CD4-positive, CD25-positive, alpha-beta regulatory T cell (primary cell): ENCODE measurements at places on chromosomes 12 and 14. TPM values are rescaled to one million over a fixed set of nuclear protein-coding genes. Genes with fewer than 3 reads are reported as not detected.

Gene RNASE1
- not detected for total RNA-seq

DNA sequence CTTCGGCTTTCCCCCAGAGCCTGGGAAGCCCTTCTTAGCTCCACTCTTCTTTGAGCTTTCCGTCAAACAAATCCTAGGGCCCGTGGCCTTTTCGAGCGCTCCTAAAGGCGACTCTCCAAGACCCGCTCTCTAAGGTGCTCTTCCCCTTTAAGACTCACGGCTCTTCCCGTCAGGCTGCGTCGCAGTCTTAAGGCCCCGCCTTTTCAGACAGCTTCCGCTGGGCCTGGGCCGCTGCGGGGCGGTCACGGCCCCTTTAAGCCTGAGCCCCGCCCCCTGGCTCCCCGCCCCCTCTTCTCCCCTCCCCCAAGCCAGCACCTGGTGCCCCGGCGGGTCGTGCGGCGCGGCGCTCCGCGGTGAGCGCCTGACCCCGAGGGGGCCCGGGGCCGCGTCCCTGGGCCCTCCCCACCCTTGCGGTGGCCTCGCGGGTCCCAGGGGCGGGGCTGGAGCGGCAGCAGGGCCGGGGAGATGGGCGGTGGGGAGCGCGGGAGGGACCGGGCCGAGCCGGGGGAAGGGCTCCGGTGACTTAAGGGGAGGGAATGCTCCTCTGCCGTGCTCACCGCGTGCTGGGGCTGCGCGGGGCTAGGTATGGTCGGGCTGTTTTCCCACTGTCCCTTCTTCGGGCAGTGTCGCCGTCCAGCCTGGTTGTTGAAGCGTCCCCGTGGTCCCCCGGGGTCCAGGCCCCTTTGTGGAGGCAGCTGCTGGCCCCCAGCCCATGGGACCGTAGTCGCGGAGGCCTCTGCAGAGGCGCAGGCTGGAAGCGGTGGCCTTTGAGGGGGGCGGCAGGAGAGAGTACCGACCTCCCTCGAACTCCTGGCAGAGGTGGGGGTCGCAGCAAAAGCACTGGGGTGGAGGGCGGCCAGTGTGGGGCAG, at the start of gene PEX5:
Gene PEX5, plus strand, starts transcription at position 289 of the 870 bp plus-strand sequence. CDS start 692 bp downstream, outside the sequence.
- H3K4me3 ChIP-seq = peak within 1 kb of the TSS; percentile 92
- peaks cover 7% of the 10 kb centered on the region for H3K36me3 ChIP-seq
- H3K27me3 ChIP-seq = no peaks in the 10 kb centered on the region

Gene FAM90A1
- 0.67 TPM for total RNA-seq

DNA sequence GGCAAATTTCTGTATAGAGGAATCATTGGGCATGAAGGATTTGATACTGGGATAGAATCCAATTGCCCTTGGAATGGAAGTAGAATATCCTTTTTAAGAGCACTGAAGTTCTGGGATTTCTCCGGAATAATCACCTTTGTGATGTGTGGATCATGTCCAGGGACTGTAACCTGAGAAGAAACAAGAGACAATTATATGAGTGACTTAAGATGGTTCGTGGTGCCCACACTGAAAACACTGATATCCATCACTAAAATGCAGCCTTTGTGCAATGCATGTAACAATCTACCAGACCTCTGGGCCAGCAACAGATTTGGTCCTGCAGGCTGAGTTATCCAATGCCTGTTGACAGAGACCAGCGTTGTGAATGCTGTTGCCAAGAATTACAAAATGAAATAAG, 48.5 kb downstream of the MDM2 start:
- H3K27me3 ChIP-seq = no peaks in the 10 kb centered on the region
- H3K4me1 ChIP-seq = no peaks in the 10 kb centered on the region
- no peaks in the 10 kb centered on the region for H3K36me3 ChIP-seq
- no peak overlapping the region for H3K27ac ChIP-seq
- no peak for DNase-seq
- H3K4me3 ChIP-seq = no peak overlapping the region

DNA sequence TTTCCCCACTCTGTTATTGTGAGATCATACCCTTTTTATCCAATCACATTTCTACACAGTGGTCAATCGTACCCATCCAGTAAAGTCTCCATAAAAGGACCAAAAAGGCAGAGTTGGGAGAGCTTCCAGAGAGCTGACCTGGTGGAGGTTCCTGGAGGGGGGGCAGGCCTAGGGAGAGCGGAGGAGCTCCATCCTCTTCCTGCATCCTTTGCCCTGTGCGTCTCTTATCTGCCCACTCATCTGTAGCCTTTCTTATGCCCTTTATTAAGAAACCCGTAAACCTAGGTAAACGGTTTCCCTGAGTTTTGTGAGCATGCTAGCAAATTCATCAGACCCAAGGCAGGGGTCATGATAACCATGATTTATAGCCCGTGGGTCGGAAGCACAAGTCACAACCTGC, 26.2 kb downstream of the EVL start:
- H3K27me3 ChIP-seq = no peaks in the 10 kb centered on the region
- DNase-seq = no peak
- H3K4me3 ChIP-seq = peak overlapping the region; percentile 20
- peak overlapping the region; percentile 57 for H3K27ac ChIP-seq
- H3K36me3 ChIP-seq = peaks cover 94% of the 10 kb centered on the region
- peaks cover 98% of the 10 kb centered on the region for H3K4me1 ChIP-seq

DNA sequence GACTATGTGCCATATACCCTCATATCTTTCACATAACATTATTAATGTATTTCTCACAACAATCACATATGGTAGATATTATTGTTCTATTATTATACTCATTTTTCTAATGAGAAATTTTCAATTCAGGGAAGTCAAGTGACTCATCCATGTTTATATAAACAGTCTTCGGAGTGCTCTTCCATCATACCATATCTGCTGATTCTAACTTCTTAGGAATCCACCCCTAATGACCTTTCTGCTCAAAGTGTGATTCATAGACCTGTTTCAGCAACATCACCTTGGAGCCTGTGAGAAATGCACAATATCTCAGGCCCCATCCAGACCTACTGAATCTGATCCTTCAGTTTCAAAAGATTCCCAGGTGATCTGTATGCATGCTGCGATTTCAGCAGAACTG, 39.8 kb upstream of the OVCH1 start:
- no peak overlapping the region for H3K27ac ChIP-seq
- H3K4me1 ChIP-seq = no peaks in the 10 kb centered on the region
- H3K36me3 ChIP-seq = no peaks in the 10 kb centered on the region
- no peak for DNase-seq
- H3K4me3 ChIP-seq = no peak overlapping the region
- H3K27me3 ChIP-seq = peaks cover 5% of the 10 kb centered on the region

GRCh38 chr14:36647824-36648753, 13.6 kb upstream of the PAX9 start:
- H3K36me3 ChIP-seq = no peaks in the 10 kb centered on the region
- no peak overlapping the region for H3K27ac ChIP-seq
- H3K27me3 ChIP-seq = peaks cover 39% of the 10 kb centered on the region

Gene NOP9
- total RNA-seq = 30.0 TPM

Gene TAS2R20
- 2.2 TPM for total RNA-seq

Gene PPP1CC
- total RNA-seq = 166 TPM

DNA sequence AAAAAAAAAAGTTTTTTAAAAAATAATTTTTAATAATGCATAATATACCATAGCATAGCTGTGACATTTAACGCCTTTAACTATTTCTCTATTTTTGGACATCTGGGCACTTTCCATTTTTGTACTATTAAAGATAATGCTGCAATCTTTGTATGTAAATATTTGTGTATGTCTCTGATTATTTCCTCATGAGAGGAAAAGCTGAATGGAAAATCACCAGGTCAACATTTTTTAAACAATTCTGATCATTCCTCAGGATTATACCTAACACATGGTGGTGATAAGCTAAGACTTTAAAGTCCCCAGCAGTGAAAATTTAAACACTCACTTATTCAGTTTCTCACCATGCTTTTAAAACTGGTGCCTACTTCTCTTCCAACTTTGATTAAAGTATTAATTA, 31.3 kb upstream of the NR1H4 start:
- peaks cover 4% of the 10 kb centered on the region for H3K27me3 ChIP-seq
- no peak for DNase-seq
- no peaks in the 10 kb centered on the region for H3K36me3 ChIP-seq
- no peak overlapping the region for H3K4me3 ChIP-seq

DNA sequence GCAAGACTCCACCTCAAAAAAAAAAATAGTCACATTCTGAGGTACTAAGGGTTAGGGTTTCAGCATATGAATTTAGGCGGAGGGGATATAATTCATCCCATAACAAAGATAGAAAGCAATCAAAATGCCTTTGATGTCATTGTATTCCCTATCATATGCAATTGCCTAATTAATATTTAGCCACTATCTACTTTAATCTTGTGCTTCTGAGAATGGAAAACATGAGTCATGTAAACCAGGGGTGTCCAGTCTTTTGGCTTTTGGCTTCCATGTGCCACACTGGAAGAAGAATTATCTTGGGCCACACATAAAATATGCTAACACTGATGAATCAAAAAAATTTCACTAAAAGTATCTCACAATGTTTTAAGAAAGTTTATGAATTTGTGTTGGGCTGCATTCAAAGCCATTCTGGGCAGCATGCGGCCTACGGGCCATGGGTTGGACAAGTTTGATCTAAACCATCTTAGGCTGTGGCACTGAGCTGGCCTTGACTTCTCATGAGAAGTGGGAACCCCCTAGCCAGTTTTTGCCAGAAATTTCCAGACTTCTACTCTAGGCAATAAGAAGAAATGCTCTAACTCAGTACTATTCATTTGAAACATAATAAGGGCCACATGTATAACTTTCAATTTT, 219.8 kb downstream of the PTPRO start:
- no peaks in the 10 kb centered on the region for H3K36me3 ChIP-seq
- DNase-seq = no peak
- no peak overlapping the region for H3K27ac ChIP-seq
- H3K4me3 ChIP-seq = no peak overlapping the region

Gene MUCL1
- total RNA-seq = not detected

DNA sequence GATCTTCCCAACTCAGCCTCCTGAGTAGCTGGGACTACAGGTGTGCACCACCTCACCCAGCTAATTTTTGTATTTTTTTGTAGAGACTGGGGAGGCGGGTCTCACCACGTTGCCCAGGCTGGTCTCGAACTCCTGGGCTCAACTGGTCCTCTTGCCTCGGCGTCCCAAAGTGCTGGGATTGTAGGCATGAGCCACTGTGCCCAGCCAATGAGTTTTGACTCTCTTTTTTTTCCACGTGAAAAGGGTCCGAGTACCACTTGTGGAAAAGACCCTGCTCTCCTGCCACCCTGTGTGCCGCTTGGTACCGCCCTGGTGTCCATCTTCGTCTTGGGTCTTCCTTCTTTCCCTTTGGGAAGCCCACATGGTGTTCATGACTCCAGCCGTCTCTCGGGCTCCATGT, 17.6 kb downstream of the TEDC1 start:
- no peak overlapping the region for H3K27ac ChIP-seq
- DNase-seq = no peak
- H3K27me3 ChIP-seq = no peaks in the 10 kb centered on the region
- no peaks in the 10 kb centered on the region for H3K4me1 ChIP-seq

Gene HOXC5
- not detected for total RNA-seq

DNA sequence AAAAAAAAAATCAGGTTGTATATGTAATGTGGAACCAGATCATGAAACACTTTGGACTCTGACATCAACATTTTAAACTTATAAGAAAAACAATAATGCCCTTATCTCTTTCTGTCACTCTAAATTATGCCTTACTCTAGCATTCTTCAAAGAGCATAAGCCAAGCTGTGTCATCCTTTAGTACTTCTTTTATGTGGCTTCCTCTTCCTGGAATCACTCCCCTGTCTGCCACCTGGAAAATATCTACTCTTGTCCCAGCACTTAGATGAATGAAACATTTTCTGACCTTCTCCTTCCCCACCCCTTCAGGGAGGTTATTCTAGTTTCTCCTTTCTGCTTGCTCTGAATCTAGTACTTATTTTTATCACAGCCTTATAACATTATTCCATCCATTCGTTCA, 101.2 kb downstream of the CNTN1 start:
- H3K27ac ChIP-seq = no peak overlapping the region
- no peaks in the 10 kb centered on the region for H3K4me1 ChIP-seq
- H3K36me3 ChIP-seq = no peaks in the 10 kb centered on the region

GRCh38 chr12:1629338-1630132, 504 bp downstream of the WNT5B start:
- H3K4me1 ChIP-seq = peaks cover 16% of the 10 kb centered on the region
- no peak overlapping the region for H3K4me3 ChIP-seq
- no peak overlapping the region for H3K27ac ChIP-seq
- H3K27me3 ChIP-seq = peaks cover 27% of the 10 kb centered on the region
- no peaks in the 10 kb centered on the region for H3K36me3 ChIP-seq

DNA sequence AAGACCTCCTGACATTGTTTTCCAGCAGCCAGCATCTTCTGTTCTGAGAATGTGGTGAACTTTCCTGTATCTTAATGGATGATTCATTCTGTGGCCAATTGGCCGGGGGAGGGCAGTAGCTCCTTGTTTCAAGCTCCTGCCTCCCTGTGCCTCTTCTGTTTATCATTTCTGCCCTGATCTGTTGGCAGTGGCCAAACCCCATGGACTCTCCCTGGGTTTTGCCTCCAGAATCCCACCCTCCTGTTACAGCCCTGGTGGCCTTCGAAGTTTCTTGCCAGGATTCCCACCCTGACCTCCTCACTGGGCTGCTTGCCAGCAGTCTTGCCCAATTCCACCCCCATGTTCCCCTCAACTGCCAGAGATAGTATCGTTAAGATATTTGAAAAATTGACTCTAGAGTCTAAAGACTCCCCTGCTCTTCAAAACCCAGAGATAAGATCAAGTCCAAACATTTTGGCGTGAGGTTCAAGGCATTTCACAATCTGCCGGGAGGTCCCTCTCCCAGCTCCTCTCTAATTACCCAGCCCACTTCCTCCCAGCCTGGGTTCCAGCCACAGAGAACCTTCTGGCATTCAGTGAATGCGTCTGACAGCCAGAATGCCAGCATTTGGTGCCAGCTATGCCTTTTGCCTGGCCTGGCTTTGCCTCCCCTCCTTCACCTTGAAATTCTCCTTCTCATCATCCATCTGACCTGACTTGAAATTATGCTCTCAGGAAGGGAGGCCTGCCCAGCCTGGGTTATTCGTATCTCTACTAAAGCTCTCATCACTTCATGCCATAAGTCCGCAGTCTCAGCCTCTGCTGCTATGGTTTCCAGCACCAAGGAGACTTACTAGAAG, 37.7 kb upstream of the TXNRD1 start:
- DNase-seq = peak; percentile 42
- H3K36me3 ChIP-seq = no peaks in the 10 kb centered on the region
- no peaks in the 10 kb centered on the region for H3K4me1 ChIP-seq
- no peak overlapping the region for H3K4me3 ChIP-seq

GRCh38 chr12:124394462-124395128, 99.7 kb downstream of the RFLNA start:
- no peak overlapping the region for H3K4me3 ChIP-seq
- peaks cover 46% of the 10 kb centered on the region for H3K36me3 ChIP-seq
- H3K27me3 ChIP-seq = no peaks in the 10 kb centered on the region
- peaks cover 9% of the 10 kb centered on the region for H3K4me1 ChIP-seq

Gene MARS1
- total RNA-seq = 219 TPM

- no peaks in the 10 kb centered on the region for H3K36me3 ChIP-seq
- no peaks in the 10 kb centered on the region for H3K27me3 ChIP-seq
- H3K4me1 ChIP-seq = no peaks in the 10 kb centered on the region
- H3K4me3 ChIP-seq = no peak overlapping the region
- no peak for DNase-seq
Measured at GRCh38 chr14:100422556-100423316, 99.6 kb downstream of the SLC25A47 start.

Gene MYO1A
- total RNA-seq = 0.32 TPM

Gene BCL2L14
- total RNA-seq = 6.8 TPM

Gene CLEC6A
- total RNA-seq = not detected

Gene AKAP6
- 0.47 TPM for total RNA-seq
